ENCODE measurements at places on chromosomes 2 and 18. TPM values are rescaled to one million over a fixed set of nuclear protein-coding genes. Genes with fewer than 3 reads are reported as not detected.

Gene SIX2
- 4.2 TPM for total RNA-seq

Gene WDR33
- 41.2 TPM for total RNA-seq

Gene PAIP2B
- 5.7 TPM for total RNA-seq

Gene RAB6D
- total RNA-seq = not detected

Gene RAB17
- total RNA-seq = 1.0 TPM

Gene BCL2
- 39.1 TPM for total RNA-seq

Gene INPP5D
- 8.4 TPM for total RNA-seq

Gene ALLC
- not detected for total RNA-seq

Gene ABCG8
- total RNA-seq = under 0.01 TPM

All from skeletal muscle tissue (tissue), 5 donors.